ENCODE measurements at places on chromosomes 1 and 21.

GRCh38 chr1:44467566-44467965 lies 62.5 kb downstream of the RNF220 start:
- H3K4me3 ChIP-seq: no peak overlapping the region
- H3K27me3 ChIP-seq: peaks cover 21% of the 10 kb centered on the region
- DNase-seq: no peak
- H3K36me3 ChIP-seq: no peaks in the 10 kb centered on the region

DNA sequence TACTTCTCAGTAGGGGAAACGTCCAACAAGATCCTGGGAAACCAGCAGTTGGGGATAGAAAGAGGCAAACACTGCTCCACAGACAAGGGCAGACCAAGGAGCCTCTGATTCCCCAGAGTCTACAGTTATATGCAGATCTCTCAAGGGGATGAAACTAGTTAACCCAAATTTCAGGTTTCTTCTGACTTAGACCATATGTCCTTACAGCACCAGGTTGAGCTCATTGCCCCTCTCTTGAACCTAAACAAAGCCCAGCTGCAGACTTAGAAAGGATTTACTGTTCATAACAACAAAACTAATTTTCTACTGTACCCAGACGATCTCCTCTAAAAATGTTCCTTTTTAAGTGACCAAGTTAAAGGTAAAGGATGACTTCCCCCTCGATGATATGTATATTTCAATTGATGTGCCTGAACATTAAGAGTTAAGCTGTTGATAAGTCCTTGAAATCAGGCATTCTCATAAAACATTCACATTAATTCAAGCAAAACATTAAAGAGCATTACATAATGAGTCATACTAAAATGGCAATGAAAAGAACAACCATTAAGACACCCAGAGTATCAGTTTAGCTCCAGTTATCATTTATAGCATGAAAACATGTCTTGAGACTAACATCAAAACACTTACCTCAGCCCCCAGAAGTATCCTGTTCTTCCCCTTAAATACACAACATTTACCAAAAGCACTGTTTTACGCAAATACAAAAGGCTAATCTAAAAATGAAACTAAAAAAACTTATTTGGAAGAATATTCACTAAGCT lies 24.1 kb downstream of the SMYD3 start:
- peaks cover 19% of the 10 kb centered on the region for H3K4me1 ChIP-seq
- H3K36me3 ChIP-seq: no peaks in the 10 kb centered on the region
- H3K4me3 ChIP-seq: peak overlapping the region; percentile 56
- H3K27ac ChIP-seq: peak overlapping the region; percentile 54
- no peak for DNase-seq
- no peaks in the 10 kb centered on the region for H3K27me3 ChIP-seq

- no peak overlapping the region for H3K4me3 ChIP-seq
- no peaks in the 10 kb centered on the region for H3K36me3 ChIP-seq
- no peak overlapping the region for H3K27ac ChIP-seq
- H3K4me1 ChIP-seq: peaks cover 15% of the 10 kb centered on the region
Measured at GRCh38 chr21:33991133-33991532, 75.5 kb upstream of the ATP5PO start.

DNA sequence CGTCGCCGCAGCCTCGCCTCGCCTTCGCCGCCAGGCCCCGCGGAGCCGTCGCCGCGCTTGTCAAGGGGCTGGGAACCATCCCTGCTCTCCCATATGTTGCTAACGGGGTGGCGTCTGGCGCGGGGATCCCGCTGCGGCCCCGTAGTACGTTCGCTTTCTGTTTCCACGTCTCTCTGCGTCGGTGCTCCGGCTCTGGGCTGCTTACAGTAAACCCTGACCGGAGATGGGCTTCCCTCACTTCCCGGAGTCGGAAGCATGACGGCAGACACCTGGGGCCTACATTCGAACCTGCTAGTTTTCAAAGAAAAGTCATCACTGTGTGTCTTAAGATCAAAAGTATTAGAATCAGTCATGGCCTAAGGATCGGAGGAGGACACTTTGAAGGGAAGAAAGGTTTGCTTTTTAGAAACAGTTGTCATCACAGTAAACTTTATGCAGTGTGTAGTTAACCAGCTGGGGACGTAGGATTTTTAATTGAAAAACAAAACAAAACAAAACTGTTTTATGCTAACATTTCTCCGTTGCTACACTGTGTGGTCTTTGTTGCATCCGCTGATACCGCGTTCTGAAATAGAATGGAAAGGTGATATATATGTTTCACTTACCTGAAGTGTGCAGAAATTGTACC lies 69.0 kb downstream of the SLC35A3 start:
- peak overlapping the region; percentile 98 for H3K27ac ChIP-seq
- peak overlapping the region; percentile 98 for H3K4me3 ChIP-seq
- no peaks in the 10 kb centered on the region for H3K27me3 ChIP-seq
- H3K4me1 ChIP-seq: peaks cover 61% of the 10 kb centered on the region

DNA sequence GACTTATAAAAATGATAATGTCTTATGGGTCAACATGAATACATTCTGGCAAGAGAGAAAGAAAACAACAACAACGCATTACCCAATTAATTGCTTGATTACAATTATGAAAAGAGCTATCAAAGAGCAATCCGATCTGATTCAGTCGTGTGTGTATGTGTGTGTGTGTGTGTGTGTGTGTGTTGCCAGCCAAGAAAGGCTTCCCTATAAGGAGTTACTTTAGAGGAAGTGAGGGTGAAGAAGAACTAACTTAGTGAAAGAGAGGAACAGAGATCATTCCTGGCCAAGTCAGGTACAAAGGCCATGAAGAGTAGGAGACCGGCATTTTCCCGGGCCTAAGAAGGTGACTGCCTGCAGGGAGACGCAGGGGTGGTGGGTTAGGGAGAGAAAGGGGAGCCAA lies 9.4 kb downstream of the TMEM35B start:
- no peaks in the 10 kb centered on the region for H3K27me3 ChIP-seq
- no peak overlapping the region for H3K27ac ChIP-seq
- no peak for DNase-seq
- no peak overlapping the region for H3K4me3 ChIP-seq
- peaks cover 17% of the 10 kb centered on the region for H3K36me3 ChIP-seq

DNA sequence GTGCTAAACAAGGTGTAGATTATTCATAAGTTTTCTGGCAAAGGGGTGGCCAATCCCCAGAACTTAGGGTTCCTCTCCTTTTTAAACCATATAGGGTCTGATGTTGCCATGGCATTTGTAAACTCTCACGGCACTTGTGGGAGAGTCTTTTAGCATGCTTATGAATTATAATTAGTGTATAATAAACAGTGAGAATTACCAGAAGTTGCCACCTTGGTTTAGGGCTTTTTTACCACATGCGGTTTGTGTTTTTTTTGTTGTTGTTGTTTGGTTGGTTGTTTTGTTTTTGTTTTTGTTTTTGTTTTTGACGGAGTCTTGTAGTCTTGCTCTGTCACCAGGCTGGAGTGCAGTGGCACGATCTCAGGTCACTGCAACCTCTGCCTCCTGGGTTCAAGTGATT lies 8.9 kb upstream of the LAX1 start:
- peak overlapping the region; percentile 54 for H3K27ac ChIP-seq
- DNase-seq: no peak
- H3K4me1 ChIP-seq: peaks cover 41% of the 10 kb centered on the region
- no peaks in the 10 kb centered on the region for H3K27me3 ChIP-seq
- no peaks in the 10 kb centered on the region for H3K36me3 ChIP-seq

DNA sequence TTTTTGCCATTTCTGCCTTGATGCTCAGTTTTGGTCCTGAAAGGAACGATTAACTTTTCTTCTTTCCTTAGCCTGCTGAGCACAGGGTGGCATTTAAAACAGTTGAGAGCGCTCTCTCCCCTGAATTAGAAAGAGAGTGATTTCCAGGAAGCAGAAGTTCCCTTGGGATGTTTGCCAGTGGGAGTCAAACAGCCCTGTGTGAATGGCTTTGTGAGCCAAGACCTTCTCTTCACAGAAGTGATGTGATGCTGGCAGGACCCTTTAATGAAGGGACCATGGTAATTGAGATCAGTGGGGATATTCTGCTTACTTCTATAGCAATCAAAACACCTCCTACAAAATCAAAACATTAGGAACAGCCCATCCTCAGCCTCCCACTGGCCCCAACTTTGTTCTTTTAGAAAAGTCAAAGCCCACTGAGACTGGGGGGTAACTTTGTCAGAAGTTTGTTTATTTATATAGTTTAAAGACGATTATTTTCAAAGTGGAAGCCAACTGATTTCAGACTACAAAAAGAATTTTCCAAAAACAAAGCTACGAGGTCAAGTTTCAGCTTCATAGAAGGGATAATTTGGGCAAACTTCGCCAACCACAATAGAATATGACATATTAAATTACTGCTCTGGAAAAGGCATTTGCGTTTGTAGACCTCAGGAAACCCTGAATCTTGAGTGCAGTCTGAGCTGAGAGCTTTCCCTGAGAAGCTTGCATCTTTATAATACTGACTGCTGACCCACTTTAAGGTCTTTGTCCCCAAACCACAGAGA lies 122.7 kb downstream of the GABPA start:
- no peak overlapping the region for H3K4me3 ChIP-seq
- DNase-seq: no peak
- H3K27me3 ChIP-seq: peaks cover 4% of the 10 kb centered on the region
- no peak overlapping the region for H3K27ac ChIP-seq
- no peaks in the 10 kb centered on the region for H3K36me3 ChIP-seq

DNA sequence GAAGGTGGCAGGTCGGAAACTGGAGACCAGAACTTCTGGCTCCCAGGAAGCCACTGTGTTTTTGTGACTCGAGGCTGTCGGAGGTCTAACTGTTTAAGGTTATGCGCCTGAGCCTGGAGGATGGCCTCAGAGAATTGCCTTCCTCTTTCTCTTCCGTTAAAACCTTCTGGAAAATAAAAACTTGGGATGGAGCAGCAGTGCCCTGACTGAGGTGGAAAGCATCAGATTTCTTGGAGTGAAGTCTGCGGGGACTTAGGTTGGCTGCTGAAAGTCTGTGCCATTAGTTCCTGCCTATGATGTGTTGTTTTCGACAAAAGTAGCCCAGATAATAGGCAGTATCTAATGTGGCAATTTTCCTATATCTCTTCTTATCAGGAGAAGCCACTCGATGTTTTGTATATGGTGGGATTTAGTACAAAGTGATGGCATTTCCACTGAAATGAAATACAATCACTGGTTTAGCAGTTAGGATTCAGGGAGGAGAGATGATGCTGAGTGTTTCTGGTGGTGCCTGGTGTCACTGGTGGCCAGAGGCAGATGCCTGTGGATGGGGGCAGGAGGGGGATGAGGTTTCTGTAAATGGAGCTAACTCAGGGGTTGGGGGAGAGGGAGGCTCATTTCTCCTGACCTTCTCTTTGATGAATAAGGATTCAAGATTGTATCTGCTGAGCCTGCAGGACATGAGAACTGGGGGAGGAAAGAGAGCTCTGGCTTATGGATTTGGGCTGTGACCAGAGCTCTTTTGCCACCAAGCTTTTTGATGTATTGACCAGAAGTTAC lies 150.8 kb downstream of the CAMTA1 start:
- H3K27me3 ChIP-seq: peaks cover 15% of the 10 kb centered on the region
- no peak for DNase-seq

DNA sequence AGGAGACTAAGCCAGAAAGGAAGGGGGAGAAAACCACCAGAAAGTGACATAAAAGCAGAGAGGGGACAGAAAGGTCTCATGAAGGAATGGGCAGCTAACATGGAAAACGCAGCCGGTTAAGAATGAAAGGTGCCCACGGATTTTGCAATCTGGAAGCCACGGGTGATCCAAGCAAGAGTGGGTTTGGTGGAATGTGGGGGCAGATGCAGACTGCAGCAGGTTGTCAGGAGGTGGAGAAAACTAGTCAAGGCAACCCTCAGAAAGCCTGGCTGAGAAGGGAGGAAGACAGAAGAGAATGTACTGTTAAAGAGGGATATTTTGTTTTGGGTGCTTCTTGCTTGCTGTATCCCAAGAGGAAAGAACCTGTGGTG lies 12.6 kb upstream of the SMIM12 start:
- no peak overlapping the region for H3K4me3 ChIP-seq
- no peak for DNase-seq

DNA sequence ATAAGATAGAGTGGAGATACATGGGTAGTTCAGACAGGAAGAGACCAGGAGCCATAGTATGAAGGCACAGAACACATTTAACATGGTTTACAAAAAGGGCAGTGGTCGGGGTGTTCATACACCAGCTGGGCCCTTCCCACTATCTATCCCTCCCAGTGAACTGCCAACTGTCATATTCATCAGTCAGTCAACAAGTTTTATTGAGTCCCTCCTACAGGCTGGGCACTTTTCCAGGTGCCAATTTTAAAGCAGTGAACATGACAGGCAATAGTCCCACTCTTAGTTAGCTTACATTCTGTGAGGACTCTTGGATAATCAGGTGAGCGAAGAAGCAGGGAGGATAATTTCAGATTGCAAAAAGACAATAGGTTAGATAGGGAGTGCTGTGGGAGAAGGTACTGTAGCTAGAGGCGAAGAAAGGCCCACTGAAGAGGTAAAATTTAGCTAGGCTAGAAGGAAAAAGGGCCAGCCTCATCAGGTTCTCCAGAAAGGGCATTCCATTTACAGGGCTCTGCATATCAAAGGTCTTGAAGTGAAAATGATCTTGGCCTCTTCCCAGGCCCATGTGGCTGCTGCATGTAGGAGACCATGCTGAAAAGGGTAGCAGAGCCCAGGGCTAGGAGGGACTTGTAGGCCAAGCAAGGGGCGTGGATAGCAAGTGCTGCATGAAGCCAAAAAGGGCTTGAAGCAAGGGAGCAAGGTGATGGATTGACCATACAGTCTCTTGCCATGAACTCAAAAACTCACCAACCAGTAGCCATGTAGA lies 274.7 kb upstream of the SNX7 start:
- H3K27ac ChIP-seq: no peak overlapping the region
- peaks cover 9% of the 10 kb centered on the region for H3K4me1 ChIP-seq
- no peak overlapping the region for H3K4me3 ChIP-seq

Measured in activated B cell treated with CpG ODN at 0.5 μM for 24 hours (primary cell).